NCI-H1930 (cell line): ENCODE measurements at places on chromosomes 6 and 20.
A peak's percentile ranks its signal among the peaks of the same experiment; 100 is the strongest.

DNA sequence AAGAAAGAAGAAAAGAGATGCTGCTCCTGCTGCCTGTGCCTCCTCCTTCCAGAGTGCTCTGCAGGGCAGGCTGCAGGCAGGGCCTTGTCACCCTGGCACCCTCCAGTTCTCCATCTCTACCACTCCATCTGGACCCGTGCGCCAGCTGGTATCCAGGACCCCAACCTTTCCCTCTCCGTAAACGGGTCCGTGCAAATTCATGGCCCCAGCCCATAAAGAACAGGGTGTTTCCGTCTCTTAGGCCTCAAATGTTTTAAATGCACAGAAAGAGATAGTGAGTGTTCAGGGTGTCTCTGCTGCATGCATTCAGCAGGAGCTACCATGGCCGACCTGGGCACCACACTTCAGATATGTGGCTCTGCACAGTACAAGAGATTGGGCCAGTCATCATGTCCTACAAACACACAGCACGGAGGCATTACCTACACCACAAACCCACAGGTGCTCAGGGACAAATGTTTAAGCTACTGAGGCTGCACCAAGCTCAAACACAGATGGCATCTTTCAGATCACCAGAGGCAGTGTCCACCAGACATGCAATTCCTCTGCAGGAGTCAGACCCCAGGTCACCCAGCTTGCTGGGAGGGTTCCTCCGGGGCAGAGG lies 258.1 kb downstream of the DLL1 start:
- DNase-seq = no peak

DNA sequence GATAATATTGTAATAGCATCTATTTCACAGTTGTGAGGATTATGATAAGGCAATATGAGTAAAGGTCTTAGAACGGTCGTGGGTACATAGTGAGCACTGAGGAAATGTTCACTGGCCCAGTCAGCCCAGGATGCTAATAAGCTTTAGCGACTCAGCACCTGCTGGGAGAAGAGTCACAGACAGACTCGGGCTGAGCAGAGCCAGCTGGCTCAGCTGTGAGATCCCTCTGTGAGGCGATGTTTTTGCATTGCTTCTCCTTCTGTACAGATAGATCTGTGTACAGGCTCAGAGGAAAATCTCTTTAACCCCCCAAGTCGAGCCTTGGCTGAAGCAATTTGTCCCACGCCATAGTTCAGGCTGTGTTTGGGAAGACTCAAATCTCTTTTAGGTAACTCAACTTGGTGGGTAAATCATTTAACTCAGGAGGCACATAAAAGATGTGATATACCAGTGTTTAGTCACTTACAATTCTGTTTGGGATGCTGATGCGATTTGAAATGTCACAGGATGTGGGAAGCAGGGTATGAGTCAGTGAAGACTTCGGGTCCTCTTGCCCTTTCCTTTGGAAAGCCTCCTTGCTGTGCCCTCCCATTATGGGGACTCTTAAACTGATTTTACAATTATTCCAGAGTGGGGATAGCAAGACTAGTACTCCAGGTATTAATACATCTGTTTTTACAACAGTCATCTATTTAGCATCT lies 53.1 kb downstream of the PHACTR1 start:
- DNase-seq = no peak

GRCh38 chr20:37411408-37412219 lies 65.7 kb downstream of the SRC start:
- DNase-seq = peak; percentile 16

GRCh38 chr6:135890876-135891275 lies 39.4 kb downstream of the PDE7B start:
- DNase-seq = no peak

- DNase-seq = no peak
Observed at GRCh38 chr6:127938701-127939100, 37.8 kb upstream of the THEMIS start.

GRCh38 chr6:39195792-39196385 lies 33.4 kb downstream of the KCNK5 start:
- DNase-seq = no peak

DNA sequence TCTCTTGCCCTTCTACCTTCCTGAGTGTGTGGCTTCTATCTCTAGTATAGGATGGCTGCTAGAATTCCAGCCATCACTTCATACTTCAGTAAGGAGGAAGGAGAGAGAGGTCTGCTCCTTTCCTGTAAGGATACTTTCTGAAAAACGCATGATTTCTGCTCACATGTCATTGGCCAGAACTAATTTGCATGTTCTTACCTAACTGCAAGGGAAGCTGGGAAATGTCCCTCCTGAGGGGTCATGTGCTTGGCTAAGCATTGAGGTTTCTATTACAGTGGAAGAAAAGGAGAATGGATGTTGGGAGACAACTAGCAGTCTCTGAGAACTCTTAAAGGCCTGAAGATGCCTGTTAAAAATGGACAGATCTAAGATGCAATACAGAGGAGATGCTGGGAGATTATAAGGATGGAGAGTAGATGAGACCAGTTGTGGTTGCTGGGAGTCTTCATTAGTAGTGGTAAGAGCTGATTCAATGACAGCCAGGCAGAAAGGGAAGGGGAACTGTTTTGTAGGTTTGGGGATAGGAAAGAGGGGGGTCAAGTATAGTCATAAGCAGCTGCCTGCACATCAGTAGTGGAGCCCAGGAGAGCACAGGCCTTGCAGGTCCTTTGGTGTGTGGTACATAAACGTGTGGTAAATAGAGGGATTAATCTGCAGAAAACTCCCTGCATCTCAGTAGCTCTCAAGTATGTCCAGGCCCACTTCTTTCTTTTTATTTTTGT lies 20.2 kb downstream of the CDS2 start:
- no peak for DNase-seq

DNA sequence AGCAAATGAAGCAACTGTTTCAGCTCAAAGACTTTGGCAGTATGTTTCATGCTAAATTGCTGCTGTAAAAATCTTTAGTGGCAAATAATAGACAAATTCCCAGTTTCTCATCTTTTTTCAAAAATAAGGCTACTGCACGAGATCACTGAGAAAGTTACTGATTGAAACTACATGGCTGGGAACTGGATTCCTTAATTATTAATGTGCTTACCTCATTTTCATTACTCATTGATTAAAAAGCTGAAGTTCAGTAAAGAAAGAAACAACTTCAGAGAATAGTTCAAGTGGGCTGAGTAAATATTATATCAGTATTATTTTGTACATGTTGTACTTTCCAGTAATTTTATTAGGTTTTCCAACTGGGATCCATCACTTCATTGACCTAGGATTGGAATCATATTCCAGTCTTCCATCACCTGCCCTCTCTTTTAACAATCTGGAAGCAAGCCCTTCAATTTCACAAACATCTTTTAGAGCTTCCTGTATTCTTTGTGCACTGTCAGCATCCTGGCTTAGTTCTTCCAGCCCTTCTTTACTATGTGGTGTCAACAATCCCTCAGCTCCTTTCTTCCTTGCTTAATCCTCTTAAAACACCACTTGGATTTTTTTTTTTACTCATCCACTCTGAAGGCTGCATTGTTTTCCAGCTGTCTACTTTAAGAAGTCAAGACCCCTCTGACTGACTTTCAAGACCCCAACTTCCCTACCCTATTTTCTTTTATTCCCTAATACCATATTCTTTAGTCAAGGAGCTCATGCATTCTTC lies 4.3 kb downstream of the MEI4 start:
- DNase-seq = no peak

DNA sequence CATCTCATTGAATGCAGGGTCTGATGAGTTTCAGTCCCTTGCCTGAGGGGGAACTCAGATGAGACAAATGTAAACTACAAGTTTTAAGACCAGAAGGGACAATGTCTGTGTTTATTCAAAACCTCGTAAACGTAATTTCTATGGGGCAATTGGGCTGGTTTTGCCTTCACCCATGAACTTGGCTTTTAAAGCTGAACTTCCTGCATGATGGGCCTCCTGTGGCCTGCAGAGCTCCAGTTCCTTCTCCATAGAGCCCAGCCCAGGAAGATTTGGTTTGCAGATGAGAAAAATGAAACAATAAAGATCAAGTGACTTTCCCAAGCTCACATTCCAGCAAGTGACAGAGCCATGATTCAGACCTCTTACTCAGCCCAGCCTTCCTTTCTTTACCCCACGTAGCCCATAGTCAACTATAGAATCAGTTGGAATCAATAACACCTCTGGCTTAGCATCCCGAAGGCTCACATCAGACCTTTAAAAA lies 612.3 kb downstream of the UTRN start:
- DNase-seq = no peak

- no peak for DNase-seq
Observed at GRCh38 chr6:133225560-133225959, 15.6 kb upstream of the EYA4 start.

DNA sequence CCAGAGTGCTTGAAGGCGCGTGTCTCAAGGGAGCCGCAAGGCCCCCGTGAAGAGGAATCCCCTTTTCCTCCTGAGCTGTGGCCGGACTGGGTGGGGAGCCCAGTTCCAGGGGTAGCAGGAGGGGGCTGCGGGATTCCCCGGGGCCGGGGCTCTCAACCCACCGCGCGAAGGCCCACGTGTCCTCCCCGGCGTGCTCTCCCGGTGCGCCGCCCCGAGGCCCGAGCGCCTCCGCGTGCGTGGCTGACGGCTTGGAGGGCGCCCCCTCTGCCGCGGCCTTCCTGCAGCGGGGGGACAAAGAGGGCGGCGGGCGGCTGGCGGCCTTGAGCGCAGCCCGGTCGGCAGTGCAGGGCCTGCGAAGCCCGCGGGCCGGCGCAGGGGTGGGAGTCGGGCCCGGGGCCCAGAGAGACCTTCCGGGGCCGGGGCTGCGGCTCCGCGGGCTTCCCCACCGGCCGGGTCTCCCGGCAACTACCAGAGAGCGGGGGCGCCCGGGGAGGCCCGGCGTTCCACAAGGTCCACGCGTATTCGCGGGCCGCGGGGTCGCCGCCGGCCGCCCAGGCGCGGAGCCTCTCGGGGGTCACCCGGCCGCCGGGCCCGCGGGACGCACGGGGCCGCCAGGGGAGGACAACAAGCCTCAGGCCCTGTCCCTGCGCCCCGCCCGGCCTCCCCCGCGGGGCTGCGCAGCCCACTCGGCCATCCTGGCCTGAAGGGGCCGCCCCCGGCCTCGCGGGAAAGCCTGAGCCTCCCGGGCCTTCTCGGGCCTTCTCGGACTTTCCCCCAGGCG lies at the start of gene FAM217A:
Gene FAM217A, minus strand, starts transcription at position 447 of the 781 bp plus-strand sequence. CDS start 1,723 bp downstream, outside the sequence.
- no peak for DNase-seq

- no peak for DNase-seq
Observed at GRCh38 chr6:7424967-7425807, 35.6 kb downstream of the RIOK1 start.

GRCh38 chr6:40194447-40195170 lies 260.3 kb upstream of the MOCS1 start:
- DNase-seq = no peak

DNA sequence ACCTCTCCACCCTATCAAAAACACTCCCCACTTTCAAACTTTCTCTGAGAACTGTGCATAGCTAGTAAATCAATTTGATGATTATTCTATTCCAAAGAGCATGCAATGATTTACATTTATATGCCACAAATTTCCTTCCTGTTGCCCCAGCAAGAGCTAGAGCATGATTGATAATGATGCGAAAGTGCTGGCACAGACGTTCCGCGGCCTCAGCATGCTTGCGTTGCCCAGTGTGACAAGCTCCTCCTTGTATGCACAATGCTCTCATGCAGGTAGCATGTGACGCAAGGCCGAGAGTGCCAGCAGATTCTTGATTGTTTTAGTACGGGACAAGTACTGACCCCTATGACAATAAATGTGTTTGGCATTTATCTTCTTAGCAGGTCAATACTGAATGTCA lies 696.3 kb upstream of the SLC35B3 start:
- no peak for DNase-seq

GRCh38 chr6:34638834-34639736 lies 57.5 kb downstream of the ILRUN start:
- no peak for DNase-seq

- peak; percentile 57 for DNase-seq
Observed at GRCh38 chr6:99613705-99614429, 7.2 kb downstream of the PRDM13 start.

- no peak for DNase-seq
Observed at GRCh38 chr20:12966468-12967085, 42.2 kb upstream of the SPTLC3 start.

GRCh38 chr6:165676435-165677068 lies 13.5 kb upstream of the PDE10A start:
- no peak for DNase-seq

DNA sequence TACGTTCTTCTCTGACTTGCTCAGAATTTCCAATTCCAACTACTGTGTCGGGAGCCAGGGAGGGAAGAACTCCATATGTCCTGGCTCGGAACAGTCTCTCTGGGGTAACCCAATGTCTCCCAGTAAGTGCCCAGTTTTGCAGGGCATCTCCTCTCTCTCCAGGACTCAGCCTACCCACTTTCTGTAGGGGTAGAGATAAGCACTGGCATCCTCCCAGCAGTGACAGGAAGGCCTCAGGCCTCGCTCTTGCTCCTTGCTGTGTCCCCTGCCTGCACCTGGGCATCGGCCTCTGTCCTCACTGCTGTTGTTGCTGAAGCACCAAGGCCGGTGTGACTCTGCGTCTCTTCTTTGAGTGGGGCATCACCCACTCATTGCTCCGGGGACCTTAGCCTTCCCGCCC lies 388.9 kb upstream of the JARID2 start:
- no peak for DNase-seq

- no peak for DNase-seq
Observed at GRCh38 chr6:158867381-158868121, 48.4 kb upstream of the EZR start.

GRCh38 chr20:41086402-41087324 lies 50.7 kb upstream of the PLCG1 start:
- peak; percentile 27 for DNase-seq

DNA sequence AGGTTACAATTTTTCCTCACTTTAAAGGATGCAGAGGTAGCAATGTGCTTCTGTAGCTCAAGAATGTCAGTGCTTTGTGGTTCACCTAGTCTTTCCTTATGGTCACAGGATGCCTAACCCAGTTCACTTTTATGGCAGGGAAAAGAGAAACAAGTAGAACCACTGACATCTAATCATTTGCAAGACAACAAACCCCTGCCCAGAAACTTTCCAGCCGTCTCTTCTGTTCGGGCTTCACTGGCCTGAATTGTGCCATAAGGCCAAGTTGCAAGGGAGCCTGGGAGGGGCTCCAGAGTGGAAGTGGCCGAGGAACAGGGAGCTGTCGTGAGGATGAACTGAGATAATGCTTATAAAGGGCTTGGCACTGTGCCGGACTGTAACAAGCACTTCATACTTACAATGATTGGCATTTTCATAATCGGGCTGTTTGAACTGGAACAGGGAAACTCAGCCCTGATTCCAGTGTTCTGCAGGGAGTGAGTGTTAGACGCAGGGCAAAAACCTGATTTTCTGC lies 212.6 kb downstream of the BCAS1 start:
- no peak for DNase-seq

DNA sequence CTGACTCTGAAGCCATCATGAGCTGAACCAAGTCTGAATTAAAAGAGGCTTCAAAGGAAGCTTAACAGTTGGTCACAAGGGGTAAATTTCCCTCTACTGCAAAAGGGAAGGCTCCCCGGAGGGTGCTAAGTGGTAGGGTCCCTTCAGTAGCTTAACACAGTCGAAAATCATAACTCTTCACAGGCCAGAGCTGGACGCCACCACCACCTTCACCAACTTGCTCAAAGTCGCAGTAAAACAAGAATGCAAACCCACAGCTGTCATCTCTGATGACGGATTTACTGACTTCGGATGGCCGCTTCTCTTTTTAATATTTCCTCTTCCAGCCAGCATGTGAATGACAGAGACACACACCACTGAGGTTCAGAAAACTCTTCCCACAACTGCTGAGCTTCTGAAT lies 144.7 kb upstream of the FBXL4 start:
- DNase-seq = no peak

- no peak for DNase-seq
Observed at GRCh38 chr6:132843316-132844035, 29.1 kb downstream of the RPS12 start.
